ENCODE measurements at places on chromosomes 11 and 22.

DNA sequence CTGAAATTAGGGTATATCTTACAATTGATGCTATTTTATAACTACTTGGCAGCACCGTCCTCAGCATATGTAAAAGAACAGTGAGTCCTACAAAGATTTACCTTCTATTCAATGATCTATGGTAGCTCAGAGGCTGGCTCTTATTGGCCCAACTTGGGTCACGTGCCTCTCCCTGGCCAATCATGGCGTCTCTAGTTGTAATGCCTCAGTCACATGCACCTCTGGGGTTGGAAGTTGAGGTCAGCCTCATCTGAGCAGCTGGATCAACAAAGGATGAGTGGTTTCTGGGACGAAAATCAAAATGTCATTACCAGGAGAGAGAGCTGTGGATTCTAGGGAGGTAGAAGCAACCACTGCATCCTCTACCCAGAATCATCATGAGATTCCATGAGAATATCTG lies 22.9 kb upstream of the ASPHD2 start:
- peak; percentile 38 for DNase-seq

GRCh38 chr11:118114266-118114665 lies 27.5 kb upstream of the SMIM35 start:
- no peak for DNase-seq

DNA sequence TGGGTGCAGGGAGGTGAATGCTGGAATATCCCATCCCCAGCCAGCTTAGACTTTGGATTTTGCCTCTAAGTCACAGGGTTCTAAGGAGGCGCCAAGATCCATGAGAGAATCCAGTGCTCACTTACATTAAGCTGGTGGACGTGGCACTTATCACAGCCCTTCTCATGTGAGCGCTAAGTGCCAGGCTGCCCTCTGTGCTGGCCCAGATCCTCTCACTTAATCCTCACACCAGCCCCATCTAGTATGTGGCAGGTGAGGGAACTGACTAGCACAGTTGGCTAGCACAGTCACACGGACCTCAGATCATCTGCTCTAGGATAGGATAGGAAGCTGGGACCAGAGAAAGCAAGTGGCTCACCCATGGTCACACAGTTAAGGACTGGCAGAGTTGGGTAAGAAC lies 3.6 kb downstream of the HMOX1 start:
- DNase-seq: no peak

- no peak for DNase-seq
Measured at GRCh38 chr22:16989915-16990314, 18.1 kb downstream of the GAB4 start.

- no peak for DNase-seq
Measured at GRCh38 chr11:101456812-101457211, 127.0 kb downstream of the TRPC6 start.

DNA sequence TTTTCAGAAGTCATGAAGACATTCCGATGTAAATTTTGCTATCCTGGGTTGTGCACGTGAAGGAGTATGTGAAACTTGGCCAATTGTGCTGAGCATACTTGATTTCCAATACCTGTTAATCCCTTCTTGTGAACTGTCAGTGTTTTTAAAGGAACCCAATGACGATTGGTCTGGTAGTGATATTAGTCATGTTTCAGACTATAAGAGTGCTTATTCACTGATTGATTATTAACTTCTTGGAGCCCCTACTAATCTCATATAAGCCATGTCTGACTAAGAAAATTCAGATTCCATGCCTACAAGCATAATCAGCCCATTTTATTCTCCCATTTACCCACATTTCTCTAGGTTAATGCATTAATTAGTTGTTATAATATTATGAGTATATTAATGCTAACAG lies 330.8 kb upstream of the MTNR1B start:
- no peak for DNase-seq

- DNase-seq: no peak
Measured at GRCh38 chr22:42142771-42143461, 12.3 kb upstream of the CYP2D6 start.
